ENCODE measurements at places on chromosomes 2 and 18.

- no peak for DNase-seq
These were observed 87.7 kb upstream of the FSHR start for GRCh38 chr2:49241991-49242390.

DNA sequence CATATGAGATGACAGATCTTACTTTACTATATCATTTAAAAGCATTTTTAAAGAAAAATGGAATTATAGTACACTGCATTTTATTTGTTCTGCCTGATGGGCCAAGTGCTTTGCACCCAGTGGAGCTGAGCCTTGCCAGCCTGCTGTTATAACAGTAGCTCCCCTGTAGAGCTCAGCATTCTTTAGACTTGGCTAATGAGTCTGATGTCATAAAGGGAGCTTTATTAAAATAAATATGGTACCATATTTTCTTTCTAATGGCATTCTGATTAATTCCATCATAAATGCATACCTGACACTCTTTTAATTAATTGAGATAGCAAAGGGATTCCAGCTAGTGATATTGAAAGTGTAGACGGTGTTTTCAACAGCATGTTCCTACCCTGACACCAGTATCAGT lies 40.7 kb downstream of the PARD3B start:
- no peak for DNase-seq

DNA sequence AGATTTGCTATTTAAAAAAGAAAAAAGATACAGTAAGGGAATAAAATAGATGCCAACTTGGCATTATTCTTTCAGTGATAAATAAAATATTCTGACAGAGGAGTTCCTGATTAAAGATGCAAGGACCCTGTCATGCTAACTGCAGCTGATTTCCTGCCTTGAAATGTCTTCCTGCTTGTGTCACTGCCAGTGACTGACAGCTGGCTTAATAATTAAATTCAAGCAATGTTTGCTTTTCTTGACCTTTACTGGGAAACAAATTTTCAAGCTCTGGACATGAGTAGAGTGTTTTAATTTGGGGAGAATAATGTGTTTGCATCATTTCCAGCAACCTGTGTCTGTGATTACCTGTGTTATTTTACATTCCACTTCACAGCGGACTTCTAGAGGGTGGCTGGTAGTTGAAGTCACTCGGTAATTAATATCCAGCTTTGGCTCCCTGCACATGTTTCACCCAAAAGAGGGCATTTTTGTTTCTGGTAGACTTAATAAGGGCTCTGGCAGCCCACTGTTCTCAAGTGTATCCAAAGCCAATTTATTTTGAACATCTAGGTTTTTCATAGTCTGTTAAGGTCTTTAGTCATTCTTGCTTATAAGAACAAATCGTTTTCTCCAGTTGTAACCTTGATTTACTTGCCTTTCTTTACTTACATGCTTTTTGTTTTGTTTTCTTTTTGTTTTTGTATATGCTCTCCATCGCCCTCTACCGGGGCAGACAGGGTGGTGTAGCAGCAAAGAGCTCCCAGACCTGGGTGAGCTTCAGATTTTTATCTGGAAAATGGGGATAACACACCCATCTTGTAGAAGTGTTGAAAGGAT lies 48.5 kb upstream of the PROKR1 start:
- peak; percentile 50 for DNase-seq

GRCh38 chr2:173056705-173057364 lies 18.8 kb upstream of the MAP3K20 start:
- DNase-seq: no peak

GRCh38 chr2:236309669-236310029 lies 45.4 kb upstream of the ASB18 start:
- DNase-seq: no peak

- no peak for DNase-seq
These were observed 198.7 kb downstream of the BCL11A start for GRCh38 chr2:60354713-60355112.

DNA sequence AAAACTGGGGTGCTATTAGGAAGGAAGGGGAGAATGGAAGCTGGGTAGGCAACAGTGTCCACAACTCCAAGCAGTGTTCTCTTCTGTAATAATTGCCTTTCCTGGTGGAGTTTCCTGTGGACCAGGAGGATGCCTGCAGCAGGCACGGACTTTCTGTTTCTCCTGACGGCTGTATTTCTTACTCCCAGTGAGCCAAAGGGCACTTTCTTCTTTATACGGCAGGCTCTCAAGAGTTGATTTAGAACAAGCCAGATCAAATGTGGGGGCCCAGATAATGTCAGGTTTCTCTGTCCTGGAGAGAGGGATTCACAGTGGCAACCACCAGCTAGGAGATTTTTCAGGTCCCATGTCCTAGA lies 13.0 kb upstream of the PROC start:
- DNase-seq: no peak

DNA sequence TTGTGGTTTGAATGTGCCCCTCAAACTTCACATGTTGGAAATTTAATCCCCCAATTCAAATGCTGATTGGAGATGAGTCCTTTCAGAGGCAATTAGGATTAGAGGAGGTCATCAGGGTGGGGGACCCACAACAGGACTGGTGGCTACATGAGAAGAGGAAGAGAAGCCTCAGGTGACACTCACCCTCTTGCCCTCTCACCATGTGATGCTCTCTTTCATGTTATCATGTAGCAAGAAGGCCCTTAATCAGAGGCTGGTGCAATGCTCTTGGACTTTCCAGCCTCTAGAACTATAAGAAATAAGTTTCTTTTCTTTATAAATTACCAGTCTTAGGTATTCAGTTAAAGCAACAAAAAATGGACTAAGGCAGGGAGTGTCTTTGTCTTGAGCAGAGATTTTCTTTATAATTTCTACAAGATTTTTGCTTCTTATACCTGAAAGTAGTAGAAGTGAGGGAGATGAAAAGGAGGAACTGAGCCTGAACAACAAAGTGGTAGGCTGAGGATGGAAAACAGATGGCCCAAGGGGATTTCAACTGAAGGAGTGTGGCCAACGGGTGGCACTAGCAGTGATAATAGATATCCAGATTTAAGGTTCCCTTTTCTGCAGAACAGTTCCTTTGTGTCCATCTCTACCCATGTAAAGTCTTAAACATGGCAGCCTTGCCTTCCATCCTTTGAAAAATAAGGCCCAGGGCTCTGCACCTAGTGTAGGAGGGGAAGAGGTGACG lies 49.2 kb upstream of the TGIF1 start:
- no peak for DNase-seq

GRCh38 chr2:36565712-36566111 lies 32.3 kb downstream of the FEZ2 start:
- DNase-seq: no peak
